ENCODE measurements at places on chromosomes 13 and 19. TPM values are rescaled to one million over a fixed set of nuclear protein-coding genes. Genes with fewer than 3 reads are reported as not detected.

- no peaks in the 10 kb centered on the region for H3K36me3 ChIP-seq
- H3K4me3 ChIP-seq, result no peak overlapping the region
- DNase-seq, result no peak
- no peak overlapping the region for H3K27ac ChIP-seq
Measured at GRCh38 chr13:74464670-74465069, 330.5 kb upstream of the KLF12 start.

- peak; percentile 54 for DNase-seq
- peaks cover 13% of the 10 kb centered on the region for H3K4me1 ChIP-seq
- peak overlapping the region; percentile 98 for H3K27ac ChIP-seq
- peak overlapping the region; percentile 18 for H3K4me3 ChIP-seq
- no peaks in the 10 kb centered on the region for H3K36me3 ChIP-seq
Measured at GRCh38 chr13:31200637-31200971, 829 bp downstream of the B3GLCT start.

DNA sequence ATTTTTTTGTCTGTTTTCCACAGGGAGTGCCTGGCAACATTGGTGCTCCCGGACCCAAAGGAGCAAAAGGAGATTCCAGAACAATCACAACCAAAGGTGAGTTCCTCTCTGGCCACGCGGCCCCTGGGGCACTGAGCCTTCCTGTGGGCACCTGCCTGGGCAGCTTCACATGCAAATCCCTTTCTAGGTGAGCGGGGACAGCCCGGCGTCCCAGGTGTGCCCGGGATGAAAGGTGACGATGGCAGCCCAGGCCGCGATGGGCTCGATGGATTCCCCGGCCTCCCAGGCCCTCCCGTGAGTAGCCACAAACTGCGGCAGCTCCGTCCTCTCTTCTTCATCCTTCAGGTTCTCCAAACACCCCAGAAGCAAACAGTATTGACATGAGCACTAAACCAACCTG, 99.4 kb downstream of the RAB20 start:
- H3K27me3 ChIP-seq, result no peaks in the 10 kb centered on the region
- peaks cover 55% of the 10 kb centered on the region for H3K36me3 ChIP-seq
- no peak overlapping the region for H3K4me3 ChIP-seq
- no peaks in the 10 kb centered on the region for H3K4me1 ChIP-seq
- no peak overlapping the region for H3K27ac ChIP-seq

DNA sequence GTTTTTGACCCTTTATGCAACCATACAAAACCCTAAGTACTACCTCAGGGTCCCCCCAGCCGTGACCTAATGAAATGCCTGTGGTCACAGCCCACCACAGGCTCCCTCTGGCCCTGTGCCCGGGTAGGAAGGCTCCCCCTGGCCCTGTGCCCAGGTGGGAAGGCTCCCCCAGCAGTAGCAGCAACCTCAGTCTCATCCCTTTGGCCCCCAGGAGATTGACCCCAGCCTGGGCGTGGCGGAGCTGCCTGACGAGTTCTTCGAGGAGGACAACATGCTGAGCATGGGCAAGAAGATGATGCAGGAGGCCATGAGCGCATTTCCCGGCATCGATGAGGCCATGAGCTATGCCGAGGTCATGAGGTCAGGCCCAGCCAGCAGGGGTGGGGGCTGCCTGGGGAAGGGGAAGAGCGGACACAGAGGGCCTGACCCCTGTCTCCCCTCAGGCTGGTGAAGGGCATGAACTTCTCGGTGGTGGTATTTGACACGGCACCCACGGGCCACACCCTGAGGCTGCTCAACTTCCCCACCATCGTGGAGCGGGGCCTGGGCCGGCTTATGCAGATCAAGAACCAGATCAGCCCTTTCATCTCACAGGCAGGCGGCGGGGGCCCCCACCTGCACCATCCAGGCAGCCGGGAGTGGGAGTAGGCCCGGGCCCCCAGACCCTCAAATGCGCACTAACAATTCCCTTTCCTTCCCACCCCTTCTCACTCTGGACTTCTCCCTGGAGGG, 6.3 kb upstream of the BEST2 start:
- no peak overlapping the region for H3K27ac ChIP-seq
- H3K36me3 ChIP-seq, result peaks cover 37% of the 10 kb centered on the region
- H3K27me3 ChIP-seq, result no peaks in the 10 kb centered on the region
- no peaks in the 10 kb centered on the region for H3K4me1 ChIP-seq
- H3K4me3 ChIP-seq, result no peak overlapping the region

DNA sequence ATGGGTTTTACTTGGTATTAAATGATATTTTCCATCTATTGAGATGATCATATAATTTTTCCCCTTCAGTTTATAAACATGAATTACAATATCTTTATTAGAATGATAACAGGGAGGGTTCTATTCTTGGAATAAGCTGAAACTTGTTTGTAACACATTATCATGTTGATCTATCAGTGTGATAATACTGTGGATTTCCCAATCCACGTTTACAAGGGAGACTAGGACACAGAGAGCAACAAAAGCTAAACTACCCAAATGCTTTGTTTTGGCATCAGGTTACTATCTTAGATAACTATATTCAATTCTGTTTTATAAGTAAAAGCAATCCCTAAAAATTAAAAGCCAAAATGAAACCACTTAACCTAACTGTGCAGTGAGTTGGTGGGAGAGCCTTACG, 92.5 kb downstream of the TUBGCP3 start:
- H3K27ac ChIP-seq, result no peak overlapping the region
- DNase-seq, result no peak
- H3K27me3 ChIP-seq, result no peaks in the 10 kb centered on the region
- peaks cover 14% of the 10 kb centered on the region for H3K36me3 ChIP-seq
- no peaks in the 10 kb centered on the region for H3K4me1 ChIP-seq

PVR gene
- 33.3 TPM for total RNA-seq

Data from thyroid gland (tissue), 4 donors.